Thoracic aorta endothelial cell (primary cell): ENCODE measurements at places on chromosomes 2 and 18. TPM values are rescaled to one million over a fixed set of nuclear protein-coding genes. Genes with fewer than 3 reads are reported as not detected.

AMER3 gene
- total RNA-seq, result not detected in 2 replicates

IL36RN gene
- total RNA-seq, result not detected in 2 replicates

SCG2 gene
- not detected in 2 replicates for total RNA-seq

POTEC gene
- not detected in 2 replicates for total RNA-seq

PLGLB2 gene
- 1.5 and 2.7 TPM in 2 replicates for total RNA-seq

TNFAIP6 gene
- total RNA-seq, result not detected in 2 replicates

TYW5 gene
- 12.4 and 13.6 TPM in 2 replicates for total RNA-seq

SNTG2 gene
- not detected in 2 replicates for total RNA-seq

TMEM247 gene
- not detected in 2 replicates for total RNA-seq

FMNL2 gene
- 53.6 and 66.6 TPM in 2 replicates for total RNA-seq

SEMA4F gene
- total RNA-seq, result 4.9 and 5.5 TPM in 2 replicates

CLASP1 gene
- total RNA-seq, result 79.6 and 87.6 TPM in 2 replicates

SERPINB11 gene
- total RNA-seq, result not detected in 2 replicates

CHRND gene
- total RNA-seq, result not detected in 2 replicates

NXPH2 gene
- total RNA-seq, result not detected in 2 replicates

LRRC30 gene
- not detected in 2 replicates for total RNA-seq

FAM237A gene
- not detected in 2 replicates for total RNA-seq

KCNG3 gene
- under 0.01 TPM in 1 of 2 replicates, not detected in the other for total RNA-seq

NTSR2 gene
- total RNA-seq, result not detected in 2 replicates

CNRIP1 gene
- total RNA-seq, result 67.6 and 77.0 TPM in 2 replicates

TDRD15 gene
- total RNA-seq, result under 0.01 TPM in 1 of 2 replicates, not detected in the other

PKDCC gene
- total RNA-seq, result 1.1 and 3.5 TPM in 2 replicates
